Activated effector memory CD4-positive, alpha-beta T cell treated with anti-CD3 and anti-CD28 coated beads, Interleukin-2, amount 50 U/mL, for 16 hours (primary cell): ENCODE measurements at places on chromosomes 1 and 21.

GRCh38 chr1:108569097-108569728, 9.3 kb downstream of the EEIG2 start:
- DNase-seq = no peak

- no peak for DNase-seq
Measured at GRCh38 chr21:27817074-27817473, 850.2 kb upstream of the ADAMTS5 start.

DNA sequence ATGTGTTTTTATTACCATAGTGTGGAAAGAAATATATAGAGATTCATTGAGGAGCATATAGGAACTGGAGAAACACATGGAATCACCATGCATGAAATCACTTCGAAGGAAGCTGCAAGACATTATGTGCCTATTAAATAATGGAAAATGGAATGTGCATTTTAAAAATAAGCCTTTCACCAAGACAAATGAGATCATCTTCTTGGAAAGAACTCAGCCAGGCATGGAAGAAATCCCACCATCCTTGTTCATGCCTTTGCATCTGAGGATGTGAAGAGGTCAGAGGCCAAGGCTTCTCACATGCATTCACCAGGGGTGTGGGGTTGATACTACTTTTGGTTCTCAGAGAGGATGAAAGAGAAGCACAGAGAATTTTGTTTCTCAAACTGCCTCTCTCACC, 50.0 kb downstream of the C1orf198 start:
- DNase-seq = no peak

DNA sequence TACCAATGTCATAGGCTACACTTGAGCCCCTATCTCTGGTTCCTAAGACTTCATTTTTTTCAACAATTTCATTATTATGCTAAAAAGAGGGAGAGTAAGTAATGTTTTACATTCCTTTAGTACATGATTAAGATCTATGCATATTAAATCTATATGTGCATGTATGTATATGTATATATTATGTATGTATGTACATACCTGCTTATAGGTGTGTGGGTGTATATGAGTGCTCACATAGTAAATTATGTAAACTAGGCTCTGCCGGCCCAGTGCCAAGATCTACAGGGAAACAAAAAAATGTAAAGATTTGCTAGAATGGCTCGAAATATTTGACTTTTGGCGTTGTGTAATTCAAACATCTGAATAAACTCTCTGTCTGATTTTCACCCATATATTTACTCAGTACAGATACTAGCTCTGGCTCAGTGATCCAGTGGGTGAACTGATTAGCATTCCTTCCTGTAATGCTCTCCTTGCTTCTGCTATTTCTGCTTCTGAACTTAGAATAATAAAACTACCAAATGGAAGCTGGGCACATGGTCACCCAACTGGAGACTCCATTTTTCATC, 113.1 kb upstream of the FGGY start:
- DNase-seq = no peak

DNA sequence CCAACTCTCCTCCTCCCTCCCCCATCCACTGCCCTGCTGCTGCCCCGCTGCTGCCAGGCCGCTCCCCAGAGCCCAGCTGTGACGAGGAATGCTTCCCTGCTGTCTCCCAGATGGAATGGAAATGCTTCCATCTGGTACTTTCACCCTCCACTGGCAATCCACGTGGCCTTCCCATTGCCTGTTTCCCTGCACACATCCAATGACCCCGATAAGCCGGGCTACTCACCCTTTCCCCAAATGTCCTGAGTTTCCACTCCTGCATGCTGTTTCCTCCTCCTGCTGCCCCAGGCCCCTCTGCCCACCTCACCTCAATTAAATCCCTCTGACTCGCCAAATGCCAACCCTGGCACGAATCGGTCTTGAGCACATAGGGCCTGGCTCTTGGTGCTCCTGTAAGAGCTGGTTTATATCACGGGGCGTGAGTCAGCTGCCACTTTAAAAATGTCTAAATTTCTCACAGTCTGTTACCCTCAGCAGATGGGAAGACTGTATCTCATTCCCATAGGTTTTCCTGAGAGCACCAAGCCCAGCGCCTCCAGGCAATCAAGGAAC, 36.4 kb downstream of the MRAP start:
- peak; percentile 51 for DNase-seq

DNA sequence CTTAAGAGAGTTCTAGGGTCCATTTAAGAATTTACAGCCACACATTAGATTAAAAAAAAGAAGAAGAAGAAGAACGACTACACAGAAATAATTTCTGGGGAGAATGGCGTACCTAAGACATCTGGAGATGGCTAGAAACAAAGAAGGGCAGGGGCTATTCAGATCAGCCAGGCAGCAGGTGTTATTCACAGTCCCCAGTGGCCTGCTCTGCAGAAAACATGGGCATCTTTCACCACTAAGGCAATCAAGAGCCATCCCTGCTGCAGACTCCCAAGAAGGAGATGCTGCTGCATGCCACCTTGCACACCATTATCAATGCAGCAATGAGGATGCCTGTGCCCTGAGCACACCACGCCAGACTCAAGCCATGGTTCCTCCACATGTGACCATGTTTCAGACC, 7.9 kb upstream of the FCRL2 start:
- DNase-seq = no peak

DNA sequence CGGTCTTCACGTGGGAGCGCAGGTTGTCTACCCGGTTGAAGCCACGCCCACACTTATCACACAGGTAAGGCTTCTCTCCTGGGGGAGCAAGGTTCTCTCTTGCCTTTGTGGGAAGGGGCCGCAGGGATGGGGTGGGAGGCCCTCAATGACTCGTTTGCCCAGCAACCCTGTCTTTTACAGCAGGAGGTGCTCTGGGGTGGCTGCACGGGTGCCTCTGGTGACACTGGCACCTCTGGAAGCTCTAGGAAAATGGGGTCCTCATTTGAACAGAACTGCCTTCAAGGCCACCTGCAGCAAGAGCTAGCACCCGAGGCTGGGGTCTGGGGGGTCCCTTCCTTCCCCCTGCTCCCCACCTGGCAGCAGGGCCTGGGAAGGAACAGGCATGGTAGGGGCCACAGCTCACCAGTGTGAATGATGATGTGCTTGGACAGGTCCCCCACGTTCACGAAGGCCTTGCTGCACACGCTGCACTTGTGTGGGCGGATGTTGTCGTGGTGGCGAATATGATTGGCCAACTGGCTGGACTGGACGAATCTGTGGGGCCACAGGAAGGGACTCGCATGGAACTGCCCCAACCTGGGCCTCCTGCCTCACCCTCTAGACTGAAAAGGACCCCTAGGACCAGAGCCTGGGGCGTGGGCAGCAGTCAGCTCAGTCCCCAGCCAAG, 33.1 kb downstream of the ZBTB17 start:
- DNase-seq = no peak
